ENCODE measurements at places on chromosomes 7 and 10.

GRCh38 chr7:150380463-150380862, 1.3 kb downstream of the ZNF775 start:
- H3K27ac ChIP-seq, result no peak overlapping the region
- no peak for DNase-seq
- no peaks in the 10 kb centered on the region for H3K36me3 ChIP-seq
- H3K27me3 ChIP-seq, result no peaks in the 10 kb centered on the region

DNA sequence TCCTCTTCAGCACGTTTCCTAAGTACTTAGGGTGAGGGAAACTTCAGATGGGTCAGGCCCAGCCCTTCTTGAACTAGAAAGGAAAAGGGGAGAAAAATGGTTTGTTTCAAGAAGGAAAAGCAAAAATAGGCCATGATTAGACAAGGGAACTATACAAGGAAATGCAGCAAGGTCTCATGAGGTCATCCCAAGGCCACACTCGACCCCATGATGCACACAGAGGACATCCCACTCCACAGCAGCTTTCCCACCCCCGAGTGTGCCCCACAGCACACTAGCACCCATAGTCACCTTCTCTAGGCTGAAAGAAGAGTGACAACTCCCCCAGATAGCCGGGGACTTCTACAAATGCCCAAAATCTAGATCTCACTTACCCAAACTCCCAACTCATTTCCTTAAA, 173.4 kb downstream of the FAM107B start:
- peak overlapping the region; percentile 77 for H3K27ac ChIP-seq
- peaks cover 43% of the 10 kb centered on the region for H3K4me1 ChIP-seq
- no peaks in the 10 kb centered on the region for H3K27me3 ChIP-seq
- peak overlapping the region; percentile 65 for H3K4me3 ChIP-seq

DNA sequence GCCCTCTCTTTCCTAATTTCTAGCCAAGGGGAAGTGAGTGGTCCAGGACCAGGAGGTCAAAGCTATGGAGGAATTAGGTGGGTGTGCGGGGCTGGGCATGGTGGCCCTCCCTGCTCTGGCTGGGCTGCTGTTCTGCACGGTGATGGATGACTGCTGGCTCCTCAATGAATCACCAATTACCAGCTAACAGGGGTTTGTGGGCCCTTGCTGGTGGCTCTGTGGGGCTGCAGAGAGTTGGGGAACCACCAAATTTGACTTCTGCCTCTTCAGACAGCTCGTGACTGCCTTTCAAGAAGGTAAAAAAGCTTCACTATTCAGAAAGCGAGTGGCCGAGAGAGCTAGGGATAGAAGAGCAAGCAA, 35.0 kb upstream of the HABP2 start:
- no peaks in the 10 kb centered on the region for H3K27me3 ChIP-seq
- H3K36me3 ChIP-seq, result no peaks in the 10 kb centered on the region
- no peak for DNase-seq
- no peaks in the 10 kb centered on the region for H3K4me1 ChIP-seq
- no peak overlapping the region for H3K4me3 ChIP-seq
- no peak overlapping the region for H3K27ac ChIP-seq

- H3K4me3 ChIP-seq, result no peak overlapping the region
- H3K27ac ChIP-seq, result no peak overlapping the region
- no peaks in the 10 kb centered on the region for H3K4me1 ChIP-seq
- no peaks in the 10 kb centered on the region for H3K36me3 ChIP-seq
Observed at GRCh38 chr7:151334628-151335027, 7.0 kb upstream of the NUB1 start.

DNA sequence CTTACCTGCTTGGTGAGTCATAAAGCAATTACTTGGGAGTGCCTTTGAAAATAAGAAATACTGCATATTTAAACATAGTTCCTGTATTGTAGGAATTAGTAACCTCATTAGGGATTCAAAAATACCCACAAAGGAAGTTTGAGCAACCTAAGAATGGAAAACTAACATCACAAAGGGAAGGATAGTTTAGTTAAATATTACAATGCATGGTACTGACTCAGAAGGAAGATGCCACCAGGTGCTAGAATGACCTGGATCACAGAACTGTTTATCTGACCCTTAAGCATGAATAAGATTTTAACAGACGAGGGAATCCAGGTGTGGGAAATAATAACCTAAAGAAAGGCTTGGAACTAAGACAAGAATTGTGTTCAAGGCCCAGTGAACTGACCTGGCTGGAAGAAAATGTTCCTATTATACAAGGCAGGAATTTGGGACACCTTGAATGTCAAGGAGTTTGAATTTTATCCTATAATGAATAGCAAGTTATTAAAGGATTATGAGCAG, 106.4 kb downstream of the GSAP start:
- no peaks in the 10 kb centered on the region for H3K27me3 ChIP-seq
- H3K36me3 ChIP-seq, result peaks cover 8% of the 10 kb centered on the region
- no peak overlapping the region for H3K27ac ChIP-seq
- no peaks in the 10 kb centered on the region for H3K4me1 ChIP-seq
- H3K4me3 ChIP-seq, result no peak overlapping the region

- no peaks in the 10 kb centered on the region for H3K36me3 ChIP-seq
- H3K27me3 ChIP-seq, result no peaks in the 10 kb centered on the region
- no peak for DNase-seq
- H3K4me1 ChIP-seq, result no peaks in the 10 kb centered on the region
- no peak overlapping the region for H3K4me3 ChIP-seq
- no peak overlapping the region for H3K27ac ChIP-seq
Observed at GRCh38 chr7:143434660-143435059, 8.6 kb upstream of the TAS2R60 start.

- H3K4me3 ChIP-seq, result peak overlapping the region; percentile 24
- no peaks in the 10 kb centered on the region for H3K27me3 ChIP-seq
- peaks cover 41% of the 10 kb centered on the region for H3K4me1 ChIP-seq
- peaks cover 2% of the 10 kb centered on the region for H3K36me3 ChIP-seq
- DNase-seq, result peak; percentile 36
- peak overlapping the region; percentile 90 for H3K27ac ChIP-seq
Observed at GRCh38 chr10:26441491-26442214, 3.5 kb downstream of the APBB1IP start.

DNA sequence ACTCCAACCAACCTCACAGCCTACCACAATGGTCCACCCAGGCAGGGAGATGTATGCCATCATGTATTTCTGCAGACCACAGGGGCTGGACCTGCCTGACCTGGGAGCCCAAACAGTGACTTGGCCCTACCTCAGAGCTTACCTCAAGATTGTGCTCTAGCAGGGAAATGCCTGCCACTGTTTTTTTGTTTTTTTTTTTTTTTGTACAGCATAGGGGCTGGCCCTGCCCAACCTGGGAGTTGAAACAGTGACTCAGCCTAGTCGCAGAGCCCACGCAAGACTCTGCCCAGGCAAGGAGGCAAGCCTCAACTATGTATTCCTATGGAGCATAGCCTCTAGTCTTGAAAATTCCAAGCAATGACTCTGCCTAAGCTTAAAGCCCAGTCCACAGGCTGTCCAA, 39.3 kb upstream of the CDK6 start:
- H3K4me3 ChIP-seq, result no peak overlapping the region
- no peak overlapping the region for H3K27ac ChIP-seq
- H3K4me1 ChIP-seq, result no peaks in the 10 kb centered on the region
- no peaks in the 10 kb centered on the region for H3K27me3 ChIP-seq
- DNase-seq, result no peak

DNA sequence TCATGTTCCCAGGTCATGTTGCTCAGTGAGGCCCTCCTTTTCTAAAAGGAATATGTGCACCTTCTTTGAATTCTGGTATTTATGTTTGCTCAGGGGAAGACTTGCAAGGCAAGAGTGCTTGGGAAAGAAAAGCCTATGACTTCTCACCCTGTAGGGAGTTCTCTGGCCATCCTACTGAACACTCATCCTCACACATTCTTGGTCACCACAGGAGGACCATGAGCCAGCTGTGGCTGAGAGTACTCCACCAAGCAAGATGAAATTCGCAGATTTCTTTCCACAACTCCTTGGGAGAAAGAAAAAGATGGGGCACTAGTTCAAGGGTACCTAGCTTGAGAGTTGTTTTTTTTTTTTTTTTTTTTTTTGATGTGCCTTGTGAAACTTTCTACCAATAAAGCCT, 179.6 kb downstream of the FZD1 start:
- no peaks in the 10 kb centered on the region for H3K36me3 ChIP-seq
- no peak for DNase-seq
- H3K27me3 ChIP-seq, result no peaks in the 10 kb centered on the region
- no peaks in the 10 kb centered on the region for H3K4me1 ChIP-seq
- no peak overlapping the region for H3K4me3 ChIP-seq

DNA sequence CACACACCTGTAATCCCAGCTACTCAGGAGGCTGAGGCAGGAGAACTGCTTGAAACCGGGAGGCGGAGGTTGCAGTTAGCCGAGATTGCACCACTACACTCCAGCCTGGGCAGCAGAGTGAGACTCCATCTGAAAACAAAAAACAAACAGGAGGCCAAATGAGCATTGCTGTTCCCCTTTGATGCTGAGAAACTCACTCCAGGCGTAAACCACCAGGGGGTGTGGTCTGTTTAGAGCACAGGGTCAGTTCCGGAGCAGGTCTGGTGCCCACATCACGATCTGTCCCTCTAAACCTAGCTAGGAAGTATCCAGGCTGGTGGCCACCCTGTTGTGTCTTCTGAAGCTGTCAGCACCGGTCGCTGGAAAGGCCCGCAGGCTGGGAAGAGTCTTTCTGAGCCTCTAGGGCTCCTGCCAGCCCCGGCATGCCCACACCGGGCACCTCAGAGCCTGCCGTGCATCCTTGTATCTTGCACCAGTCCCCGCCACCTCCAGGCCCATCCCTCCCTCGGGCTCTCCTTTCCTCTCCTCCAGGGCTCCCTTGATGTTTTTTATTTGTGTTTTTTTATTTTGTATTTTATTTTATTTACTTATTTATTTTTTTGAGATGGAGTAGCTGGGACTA, 66.3 kb upstream of the SH2B2 start:
- no peak overlapping the region for H3K4me3 ChIP-seq
- H3K4me1 ChIP-seq, result no peaks in the 10 kb centered on the region
- no peak overlapping the region for H3K27ac ChIP-seq

GRCh38 chr7:44050915-44051560, 6.5 kb downstream of the DBNL start:
- H3K36me3 ChIP-seq, result peaks cover 52% of the 10 kb centered on the region
- DNase-seq, result no peak
- no peak overlapping the region for H3K4me3 ChIP-seq
- peaks cover 39% of the 10 kb centered on the region for H3K4me1 ChIP-seq
- no peaks in the 10 kb centered on the region for H3K27me3 ChIP-seq

DNA sequence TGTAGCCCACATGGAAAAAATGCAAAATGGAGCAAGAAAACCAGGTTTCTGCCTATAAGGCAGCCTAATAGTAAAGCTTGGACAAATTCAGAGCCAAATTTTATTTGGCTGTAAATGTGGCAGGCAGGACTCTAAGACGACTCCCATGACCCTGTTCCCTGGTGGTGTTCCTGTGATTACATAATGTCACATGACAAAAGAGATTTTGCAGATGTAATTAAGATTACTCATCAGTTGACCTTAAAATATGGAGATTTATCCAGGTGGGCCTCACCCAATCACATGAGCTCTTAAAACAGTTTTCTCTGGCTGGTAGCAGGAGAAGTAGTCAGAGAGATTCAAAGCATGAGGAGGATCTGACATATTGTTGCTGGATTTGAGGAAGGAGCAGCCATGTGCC, 303.1 kb upstream of the IMMP2L start:
- DNase-seq, result no peak
- H3K27me3 ChIP-seq, result no peaks in the 10 kb centered on the region
- no peaks in the 10 kb centered on the region for H3K36me3 ChIP-seq
- no peak overlapping the region for H3K27ac ChIP-seq
- no peak overlapping the region for H3K4me3 ChIP-seq

DNA sequence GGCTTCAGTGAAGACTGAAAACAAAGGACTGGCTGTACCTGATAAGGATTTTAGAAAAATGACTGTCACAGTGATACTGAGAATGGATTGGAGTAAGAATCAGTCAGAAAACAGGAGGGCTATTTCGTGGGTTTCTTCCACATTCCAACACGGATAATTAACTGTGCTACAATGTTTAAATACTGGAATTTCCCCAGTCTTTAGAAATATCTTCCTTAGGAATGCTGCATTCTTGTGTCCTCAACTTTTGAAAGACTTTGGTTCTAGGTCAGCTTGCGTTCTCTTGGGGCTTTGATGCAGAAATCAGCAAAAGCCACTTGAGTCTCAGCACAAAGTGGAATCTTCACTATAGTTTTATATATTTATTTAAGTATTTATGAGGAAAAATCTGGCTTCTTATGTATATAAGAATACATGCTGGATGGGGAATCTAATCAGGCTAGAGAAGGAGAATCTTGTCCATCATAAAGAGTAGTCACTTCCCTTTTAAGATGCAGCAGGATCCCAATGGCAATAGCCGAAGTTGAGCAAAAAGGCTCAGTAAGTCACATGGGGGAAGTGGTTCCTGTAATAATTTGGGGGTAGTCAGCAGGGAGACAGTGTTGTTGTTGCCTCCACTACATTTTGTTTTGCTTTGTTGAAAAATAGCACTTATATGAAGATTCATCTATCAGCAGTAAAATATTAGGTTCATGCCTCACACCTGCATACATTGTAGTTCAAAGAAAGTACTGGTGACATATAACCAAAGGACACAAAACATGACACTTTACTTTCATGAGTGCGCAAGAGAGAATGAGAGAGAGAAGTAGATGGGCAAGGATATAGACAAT, 86.0 kb downstream of the CH25H start:
- no peak for DNase-seq
- H3K36me3 ChIP-seq, result no peaks in the 10 kb centered on the region
- no peak overlapping the region for H3K27ac ChIP-seq
- H3K27me3 ChIP-seq, result no peaks in the 10 kb centered on the region

GRCh38 chr7:6419310-6419773, 28.4 kb downstream of the DAGLB start:
- H3K4me1 ChIP-seq, result no peaks in the 10 kb centered on the region
- H3K27ac ChIP-seq, result no peak overlapping the region
- no peak for DNase-seq
- H3K27me3 ChIP-seq, result no peaks in the 10 kb centered on the region
- no peak overlapping the region for H3K4me3 ChIP-seq

DNA sequence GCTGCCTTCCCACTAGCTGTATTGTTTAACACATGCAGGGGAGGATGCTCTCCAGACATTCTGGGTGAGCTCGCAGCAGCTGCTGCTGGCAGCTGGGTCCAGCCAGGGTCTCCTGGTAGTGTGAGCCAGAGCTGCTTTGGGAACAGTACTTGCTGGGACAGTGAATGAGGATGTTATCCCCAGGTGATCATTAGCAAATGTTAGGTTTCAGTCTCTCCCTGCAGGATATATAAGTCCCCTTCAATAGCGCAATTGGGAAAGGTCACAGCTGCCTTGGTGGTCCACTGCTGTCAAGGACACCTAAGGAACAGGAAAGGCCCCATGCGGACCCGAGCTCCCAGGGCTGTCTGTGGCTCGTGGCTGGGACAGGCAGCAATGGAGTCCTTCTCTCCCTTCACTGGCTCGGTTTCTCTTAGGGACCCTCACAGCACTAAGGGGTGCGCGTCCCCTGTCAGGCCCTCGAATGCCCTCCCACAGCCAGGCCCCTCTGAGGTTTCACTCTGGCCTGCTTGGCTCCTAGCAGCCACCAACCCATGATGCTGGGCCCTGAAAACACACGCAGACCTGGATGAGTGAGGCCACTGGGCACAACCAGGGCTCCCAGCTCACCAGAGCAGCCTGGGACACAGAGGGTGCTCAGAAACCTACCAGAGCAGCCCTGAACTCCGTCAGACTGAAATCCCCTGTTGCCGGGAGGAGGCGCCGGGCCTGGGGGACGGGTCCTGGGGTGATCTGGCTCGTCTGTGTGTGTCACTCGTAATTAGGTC, 173.0 kb upstream of the LANCL2 start:
- DNase-seq, result no peak
- H3K27ac ChIP-seq, result no peak overlapping the region
- no peaks in the 10 kb centered on the region for H3K4me1 ChIP-seq
- no peak overlapping the region for H3K4me3 ChIP-seq

Data from effector memory CD4-positive, alpha-beta T cell (primary cell).